Stimulated activated CD4-positive, alpha-beta T cell treated with anti-CD3 and anti-CD28 coated beads, Interleukin-2, amount 100 ng/mL, for 24 hours (primary cell): ENCODE measurements at places on chromosomes 7 and 10.

DNA sequence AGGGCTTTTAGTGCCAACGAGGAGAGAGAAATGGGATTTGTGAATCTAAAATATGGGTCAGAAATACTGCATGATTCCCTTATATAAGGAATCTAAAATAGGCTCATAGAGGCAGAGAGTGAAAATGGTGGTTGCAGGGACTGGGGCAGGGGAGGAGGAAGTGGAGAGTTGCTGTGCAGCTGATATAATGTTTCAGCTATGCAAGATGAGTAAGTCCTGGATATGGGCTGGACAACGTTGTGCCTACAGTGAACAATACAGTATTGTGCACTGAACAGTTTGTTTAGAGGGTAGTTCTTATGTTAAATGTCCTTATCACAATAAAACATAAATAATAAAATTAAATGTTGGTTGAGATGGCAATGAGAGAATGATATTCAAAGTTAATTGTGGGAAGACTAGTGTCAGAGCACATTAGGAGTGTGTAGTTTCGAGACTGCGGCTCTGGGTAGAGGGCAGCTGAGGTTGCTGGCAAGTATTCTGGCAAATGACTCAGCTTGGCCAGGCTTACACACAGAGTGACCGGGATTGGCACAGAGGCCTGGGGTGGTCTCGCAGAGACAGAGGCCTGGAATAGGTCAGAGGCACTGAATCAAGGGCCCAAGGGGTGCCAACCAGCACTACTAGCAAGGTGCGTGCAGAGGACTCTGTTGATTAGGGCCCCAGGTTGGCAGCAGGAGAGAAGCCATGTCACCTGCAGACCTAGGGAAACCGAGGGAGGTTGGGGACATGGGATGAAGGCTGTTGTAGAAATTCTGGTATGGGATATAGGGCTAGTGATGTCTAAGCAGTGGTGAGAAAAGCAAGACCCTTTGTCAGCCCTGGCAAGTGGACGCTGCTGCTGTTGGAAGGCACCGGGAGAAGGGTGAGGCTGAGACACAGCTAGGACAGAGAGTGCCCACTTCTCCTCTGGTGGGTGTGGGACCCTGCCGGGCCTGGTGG lies 2.8 kb upstream of the DEPP1 start:
- DNase-seq: no peak

- DNase-seq: peak; percentile 31
Observed at GRCh38 chr10:96512524-96513304, 1.0 kb downstream of the TLL2 start.

DNA sequence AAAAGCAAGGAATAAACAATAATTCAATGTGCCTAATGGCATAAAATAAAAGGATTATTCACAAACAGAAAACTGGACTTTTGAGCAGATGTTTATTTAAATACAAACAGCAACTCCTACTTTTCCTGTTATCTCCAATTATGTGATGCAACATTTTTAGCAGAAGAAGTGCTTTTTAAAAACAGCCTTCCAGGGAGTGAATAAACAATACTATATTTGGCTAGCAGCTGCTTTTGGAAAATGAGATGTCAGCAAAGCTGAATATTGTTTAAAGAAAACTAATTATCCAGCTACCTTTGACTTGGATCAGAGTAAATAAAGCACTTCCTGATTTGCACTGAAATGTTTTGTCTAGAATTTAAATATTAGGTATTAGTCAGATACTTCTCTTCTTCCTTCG lies 23.2 kb downstream of the CDK1 start:
- no peak for DNase-seq

DNA sequence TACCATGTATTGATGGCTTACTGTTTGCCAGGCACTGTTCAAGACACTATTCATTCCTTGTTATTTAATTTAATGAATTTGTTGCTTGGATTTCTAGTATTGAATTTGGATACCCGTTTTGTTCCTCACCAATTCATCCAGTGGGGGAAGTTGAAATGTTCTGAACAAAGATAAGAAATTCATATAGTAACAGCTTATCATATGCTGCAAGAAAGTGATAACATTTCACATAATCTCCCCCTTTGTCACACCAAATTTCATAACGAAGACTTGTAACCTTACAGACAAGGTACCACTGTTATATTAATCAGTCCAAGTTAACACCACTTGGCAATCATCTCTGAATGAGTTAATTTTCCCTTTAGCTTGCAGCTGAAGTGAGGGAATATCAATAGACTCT lies 42.1 kb downstream of the SCIN start:
- no peak for DNase-seq

- DNase-seq: no peak
Observed at GRCh38 chr10:47190301-47190700, 109.7 kb upstream of the GDF10 start.

GRCh38 chr7:11461946-11462345 lies 370.1 kb downstream of the THSD7A start:
- DNase-seq: no peak
